ENCODE measurements at places on chromosomes 2 and 18. TPM values are rescaled to one million over a fixed set of nuclear protein-coding genes. Genes with fewer than 3 reads are reported as not detected.

- DNase-seq: no peak
These were observed 106.1 kb upstream of the PPP1CB start for GRCh38 chr2:28645553-28645952.

The USP40 gene
- total RNA-seq: 116 TPM

DNA sequence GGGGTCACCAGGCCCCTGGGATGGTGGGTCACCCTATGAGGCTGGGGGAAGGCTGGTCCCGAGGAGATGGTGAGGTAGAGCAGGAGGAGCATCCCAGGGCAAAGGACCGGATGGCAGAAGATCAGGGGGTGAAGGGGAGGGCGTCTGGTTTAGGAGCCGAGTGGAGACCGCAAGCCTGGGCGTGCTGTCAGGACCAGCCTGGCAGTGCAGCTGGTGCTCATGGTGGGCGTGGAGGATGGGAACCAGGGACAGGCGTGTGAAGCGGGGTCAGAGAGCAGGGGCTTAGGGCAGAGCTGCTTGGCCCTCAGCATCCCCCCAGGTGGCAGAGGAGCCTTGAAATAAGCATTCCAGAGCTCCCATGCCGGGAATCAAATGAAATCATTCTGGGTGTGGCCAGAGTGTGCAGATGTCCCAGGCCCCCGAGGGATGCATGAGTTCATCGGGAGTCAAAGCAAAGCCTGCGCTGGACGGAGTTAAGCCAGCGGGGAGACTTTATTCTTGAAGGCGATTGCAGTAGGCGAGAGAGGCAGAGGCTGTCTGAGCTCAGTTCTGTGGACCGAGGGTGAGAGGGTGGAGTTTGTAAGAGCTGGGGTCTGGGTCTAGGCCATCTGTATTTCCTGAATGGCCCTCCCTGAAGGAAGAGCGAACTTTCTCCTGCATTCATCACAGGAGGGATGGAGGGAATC, 33.1 kb upstream of the MBP start:
- DNase-seq: no peak

The EDAR gene
- total RNA-seq: not detected

- no peak for DNase-seq
These were observed 20.2 kb upstream of the B3GNT2 start for GRCh38 chr2:62175728-62176127.

GRCh38 chr2:201996006-201996405, 37.6 kb upstream of the FZD7 start:
- DNase-seq: no peak

- DNase-seq: no peak
These were observed 927.8 kb upstream of the NRXN1 start for GRCh38 chr2:51959696-51960095.

The SERPINB3 gene
- total RNA-seq: not detected

The TTC32 gene
- total RNA-seq: 27.9 TPM

DNA sequence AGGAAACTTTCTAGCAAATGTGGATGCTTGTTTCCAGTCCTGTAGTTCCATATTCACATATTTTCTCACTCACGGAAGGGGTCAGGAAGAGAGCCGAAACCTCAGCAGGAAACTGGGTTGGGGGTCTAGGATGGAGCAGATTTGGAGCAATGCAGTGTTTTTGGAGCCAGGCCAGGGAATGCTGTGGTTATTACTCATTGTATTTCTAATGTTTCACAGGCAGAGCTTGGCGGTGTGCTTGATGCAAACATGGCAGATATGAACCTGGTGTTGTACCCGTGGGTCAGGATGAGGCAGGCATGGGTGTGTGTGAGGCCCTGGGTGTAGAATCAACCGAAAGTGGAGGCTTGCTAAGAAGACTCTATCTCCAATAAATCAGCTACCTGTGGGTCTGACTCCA, 34.6 kb upstream of the ACKR3 start:
- DNase-seq: no peak

The LRP1B gene
- total RNA-seq: 1.7 TPM

DNA sequence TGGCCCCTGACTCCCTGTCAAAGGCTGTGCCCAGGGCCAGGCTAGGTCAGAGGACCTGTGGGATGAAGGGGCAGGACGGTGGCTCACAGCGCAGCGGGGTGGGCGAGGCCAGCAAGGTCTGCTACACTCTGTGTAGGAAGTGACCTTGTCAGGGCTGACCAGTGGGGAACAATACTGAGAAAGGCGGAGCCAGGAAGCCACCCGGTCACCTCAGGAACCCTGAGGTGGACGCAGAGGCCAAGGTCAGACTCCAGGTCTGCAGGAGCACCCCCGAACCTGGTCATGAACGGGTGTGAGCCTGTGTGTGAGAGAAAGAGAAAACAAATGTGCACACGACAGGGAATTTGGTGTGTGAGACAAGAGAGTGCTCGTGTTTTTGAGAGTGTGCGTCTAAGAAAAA, 72.3 kb downstream of the SMAD7 start:
- peak; percentile 74 for DNase-seq

The ASXL3 gene
- total RNA-seq: not detected

DNA sequence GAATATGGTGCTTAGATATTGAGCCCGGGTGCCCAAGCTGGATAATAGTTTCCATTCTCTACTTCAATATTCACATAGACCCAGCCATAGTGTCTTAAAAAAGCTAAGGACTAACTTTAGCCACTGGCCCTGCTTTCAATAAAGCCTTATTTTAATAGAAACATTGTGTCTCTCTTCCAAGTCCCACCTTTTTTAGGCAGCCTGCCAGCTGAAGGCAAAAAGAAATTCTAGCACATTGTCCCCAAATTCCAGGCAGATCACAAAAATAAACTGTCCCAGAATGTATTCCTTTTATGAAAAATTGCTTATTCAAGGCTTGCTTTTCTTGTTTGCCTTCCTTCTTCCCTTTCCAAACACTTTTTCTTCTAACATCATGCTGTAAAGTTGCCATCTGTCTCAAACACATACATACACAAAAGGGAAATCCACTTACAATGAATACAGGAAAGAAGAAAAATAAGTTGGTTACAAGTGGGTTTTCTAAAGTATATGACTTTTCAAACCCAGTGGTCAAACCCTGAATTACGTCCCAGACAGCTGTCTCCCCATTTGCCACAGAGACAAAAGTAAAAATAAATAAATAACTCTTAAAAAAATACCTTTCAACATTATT, 778.5 kb downstream of the BCL11A start:
- no peak for DNase-seq

GRCh38 chr2:165544897-165545296, 75.4 kb downstream of the CSRNP3 start:
- DNase-seq: no peak

DNA sequence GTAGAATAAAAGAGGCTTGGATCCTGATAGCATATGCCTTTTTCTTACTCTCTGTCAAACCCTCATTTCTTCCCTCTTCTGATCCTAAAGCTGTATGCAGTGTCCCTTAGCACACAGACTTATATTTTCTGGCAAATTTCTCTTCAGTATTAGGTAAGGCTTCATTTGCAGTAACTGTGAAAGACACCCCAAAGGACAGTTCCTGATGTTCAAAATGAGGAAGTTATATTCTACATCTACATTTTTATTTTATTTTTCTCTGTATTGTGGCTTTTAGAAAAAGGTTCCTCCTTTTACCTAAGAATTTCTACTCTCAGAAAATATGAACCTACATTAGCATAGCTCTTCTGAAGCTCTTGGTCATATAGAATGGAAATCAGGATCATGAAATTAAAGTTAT, 261.7 kb downstream of the PDE11A start:
- DNase-seq: no peak

DNA sequence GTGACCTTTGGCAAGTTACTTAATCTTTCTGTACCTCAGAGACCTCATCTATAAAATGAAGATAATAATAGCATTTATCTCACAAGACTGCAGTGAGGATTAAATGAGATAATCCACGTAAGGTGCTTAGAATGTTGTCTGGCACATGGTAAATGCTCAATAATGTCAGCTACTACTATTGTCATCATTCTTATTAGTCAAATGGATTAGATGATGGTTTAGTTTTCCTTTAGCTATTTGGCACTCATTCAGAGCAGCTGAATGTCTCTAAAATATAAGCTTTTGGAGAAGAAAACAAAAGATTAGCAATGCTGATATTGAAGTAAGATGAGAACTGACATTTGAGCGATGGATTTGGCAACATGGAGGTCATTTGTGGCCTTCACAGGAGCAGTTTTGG, 125.1 kb downstream of the AQP4 start:
- DNase-seq: no peak

Data from PC-9 (cell line).